ENCODE measurements at places on chromosomes 11 and 22. TPM values are rescaled to one million over a fixed set of nuclear protein-coding genes. Genes with fewer than 3 reads are reported as not detected.

The BACE1-AS gene
- total RNA-seq, result 6.6 TPM

DNA sequence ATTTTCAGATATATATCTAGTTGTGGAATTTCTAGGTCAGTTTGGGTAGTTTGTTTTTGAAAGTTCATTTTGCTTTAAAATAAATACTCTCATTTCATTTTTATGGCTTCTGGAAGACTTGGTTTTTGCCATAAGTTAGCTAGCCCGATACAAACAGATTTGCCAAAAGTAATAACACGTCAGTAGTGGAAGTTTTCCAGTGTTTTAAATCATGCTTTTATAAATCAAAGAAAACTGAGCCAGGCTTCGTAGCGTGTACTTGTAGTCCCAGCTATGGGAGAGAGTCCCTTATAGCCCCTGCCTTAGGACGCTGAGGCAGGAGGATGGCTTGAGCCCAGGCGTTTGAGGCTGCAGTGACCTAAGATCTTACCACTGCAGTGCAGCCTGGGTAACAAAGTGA, 21.7 kb upstream of the MICALL1 start:
- no peak for DNase-seq

DNA sequence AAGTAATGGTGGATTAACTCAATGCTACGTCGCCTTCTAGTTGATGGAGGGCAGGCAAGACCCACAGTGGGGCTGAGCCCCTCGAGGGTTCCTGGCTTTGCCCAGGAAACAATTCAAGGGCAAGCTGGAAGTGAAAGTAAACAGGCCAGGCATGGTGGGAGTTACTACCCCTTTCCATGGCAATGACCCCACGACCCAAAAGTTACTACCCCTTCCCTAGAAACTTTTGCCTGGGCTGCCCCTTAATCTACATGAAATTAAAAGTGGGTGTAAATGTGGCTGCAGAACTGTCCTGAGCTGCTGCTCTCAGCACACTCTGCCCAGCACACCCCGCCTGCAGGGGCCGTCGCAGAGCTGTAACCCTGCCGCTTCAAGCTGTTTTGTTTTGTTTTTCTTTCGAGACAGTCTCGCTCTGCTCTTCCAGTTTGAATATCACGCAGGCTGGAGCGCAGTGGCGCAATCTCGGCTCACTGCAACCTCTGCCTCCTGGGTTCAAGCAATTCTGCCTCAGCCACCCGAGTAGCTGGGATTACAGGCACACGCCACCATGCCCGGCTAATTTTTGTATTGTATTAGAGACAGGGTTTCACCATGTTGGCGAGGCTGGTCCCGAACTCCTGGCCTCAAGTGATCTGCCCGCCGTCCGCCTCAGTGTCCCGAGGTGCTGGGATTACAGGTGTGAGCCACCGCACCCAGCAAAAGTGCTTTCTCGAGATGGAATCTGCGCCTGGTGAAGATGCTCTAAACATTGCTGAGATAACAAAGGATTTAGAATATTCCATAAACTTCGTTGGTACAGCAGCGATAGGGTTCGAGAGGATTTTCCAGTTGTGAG, 5.9 kb upstream of the RNH1 start:
- DNase-seq, result no peak

GRCh38 chr11:69924308-69925161, 105.3 kb upstream of the FGF3 start:
- DNase-seq, result no peak

DNA sequence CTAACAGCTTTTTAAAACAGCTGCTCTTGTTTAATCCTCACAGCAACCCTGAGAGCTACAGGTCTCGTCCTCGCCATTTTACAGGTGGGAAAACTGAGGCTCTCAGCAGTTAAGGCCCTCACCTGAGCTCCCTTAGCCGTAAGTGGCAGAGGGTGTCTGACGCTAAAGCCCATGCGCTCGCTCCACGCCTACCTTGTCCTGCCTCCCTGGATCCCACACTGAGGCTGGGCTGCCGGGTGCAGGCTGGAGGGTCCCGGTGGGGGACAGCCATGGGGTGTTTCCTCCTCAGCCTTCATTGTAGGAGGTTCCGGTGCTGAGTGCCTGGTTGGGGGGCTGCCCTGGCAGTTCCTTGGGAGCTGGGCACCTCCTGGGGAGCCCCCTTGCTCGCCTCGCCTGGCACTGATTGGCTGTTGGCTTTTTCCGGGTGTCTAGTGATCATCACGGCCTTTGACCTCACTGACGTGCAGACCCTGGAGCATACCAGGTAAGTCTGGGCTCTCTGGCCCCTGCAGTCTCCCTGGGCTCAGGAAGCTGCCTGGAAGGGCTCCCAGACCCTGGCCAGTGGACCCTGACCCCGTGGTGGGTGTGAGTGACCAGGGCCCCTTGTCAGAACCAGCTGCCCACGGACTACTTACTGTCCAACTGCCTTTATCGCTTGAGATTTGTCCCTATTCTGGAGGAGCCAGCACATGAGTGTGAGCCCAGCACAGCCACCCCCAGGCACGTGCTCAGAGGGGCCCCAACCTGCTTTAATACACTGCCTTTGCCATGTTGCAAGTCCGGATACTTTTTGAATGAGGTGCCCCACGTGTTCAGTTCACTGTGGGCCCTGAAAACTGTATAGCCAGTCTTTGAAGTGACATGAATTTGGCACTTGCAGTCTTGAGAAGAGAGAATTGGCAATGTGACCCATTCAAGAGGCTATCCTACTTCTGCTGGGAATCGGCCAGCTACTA, 12.6 kb downstream of the RAB36 start:
- no peak for DNase-seq

- no peak for DNase-seq
Measured at GRCh38 chr22:22573047-22573889, 14.2 kb upstream of the PRAME start.

DNA sequence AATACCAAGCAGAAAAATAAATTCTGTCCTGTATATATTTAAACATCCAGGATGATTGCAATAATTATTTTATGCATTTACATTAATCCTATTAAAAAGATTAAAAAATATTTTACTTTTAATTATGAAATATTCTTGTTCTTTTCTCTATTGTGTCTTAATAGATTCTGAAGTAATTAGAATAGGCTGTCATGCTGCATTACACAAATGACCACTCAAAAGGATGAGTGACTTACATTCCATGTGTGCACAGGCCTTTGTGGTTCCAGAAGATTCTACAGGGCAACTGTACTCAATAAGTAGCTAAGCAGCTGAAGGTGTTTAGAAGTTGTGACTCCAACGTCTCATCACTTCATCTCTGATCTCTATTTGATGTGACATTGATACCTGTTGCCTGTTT, 745.9 kb upstream of the CCDC179 start:
- DNase-seq, result no peak
